Vein endothelial cell (primary cell): ENCODE measurements at places on chromosomes 5 and 9. TPM values are rescaled to one million over a fixed set of nuclear protein-coding genes. Genes with fewer than 3 reads are reported as not detected.

The GMCL2 gene
- total RNA-seq = under 0.01 TPM in 1 of 2 replicates, not detected in the other

The SOHLH1 gene
- total RNA-seq = not detected in 2 replicates

The FAM120AOS gene
- 38.5 and 39.9 TPM in 2 replicates for total RNA-seq

The FOXD4L4 gene
- 0.19 and 0.33 TPM in 2 replicates for total RNA-seq

The CCDC192 gene
- not detected in 2 replicates for total RNA-seq

The NUTM2G gene
- total RNA-seq = not detected in 2 replicates

The NIPBL gene
- total RNA-seq = 21.2 and 30.2 TPM in 2 replicates

The XRCC4 gene
- 7.5 and 10.1 TPM in 2 replicates for total RNA-seq

The FOXD4L6 gene
- total RNA-seq = 0.29 and 0.33 TPM in 2 replicates

The SPRY4 gene
- total RNA-seq = 22.2 and 30.2 TPM in 2 replicates

The RANBP3L gene
- not detected in 2 replicates for total RNA-seq

The SPINK13 gene
- not detected in 2 replicates for total RNA-seq

The RUFY1 gene
- total RNA-seq = 36.7 and 44.1 TPM in 2 replicates

The SLC6A3 gene
- total RNA-seq = not detected in 2 replicates

The RFX3 gene
- 2.9 and 5.6 TPM in 2 replicates for total RNA-seq

The BAAT gene
- 0.10 TPM in 1 of 2 replicates, not detected in the other for total RNA-seq

The NOTCH1 gene
- 128 and 200 TPM in 2 replicates for total RNA-seq
